T-cell (primary cell): ENCODE measurements at places on chromosomes 3 and 15.
A peak's percentile ranks its signal among the peaks of the same experiment; 100 is the strongest.

DNA sequence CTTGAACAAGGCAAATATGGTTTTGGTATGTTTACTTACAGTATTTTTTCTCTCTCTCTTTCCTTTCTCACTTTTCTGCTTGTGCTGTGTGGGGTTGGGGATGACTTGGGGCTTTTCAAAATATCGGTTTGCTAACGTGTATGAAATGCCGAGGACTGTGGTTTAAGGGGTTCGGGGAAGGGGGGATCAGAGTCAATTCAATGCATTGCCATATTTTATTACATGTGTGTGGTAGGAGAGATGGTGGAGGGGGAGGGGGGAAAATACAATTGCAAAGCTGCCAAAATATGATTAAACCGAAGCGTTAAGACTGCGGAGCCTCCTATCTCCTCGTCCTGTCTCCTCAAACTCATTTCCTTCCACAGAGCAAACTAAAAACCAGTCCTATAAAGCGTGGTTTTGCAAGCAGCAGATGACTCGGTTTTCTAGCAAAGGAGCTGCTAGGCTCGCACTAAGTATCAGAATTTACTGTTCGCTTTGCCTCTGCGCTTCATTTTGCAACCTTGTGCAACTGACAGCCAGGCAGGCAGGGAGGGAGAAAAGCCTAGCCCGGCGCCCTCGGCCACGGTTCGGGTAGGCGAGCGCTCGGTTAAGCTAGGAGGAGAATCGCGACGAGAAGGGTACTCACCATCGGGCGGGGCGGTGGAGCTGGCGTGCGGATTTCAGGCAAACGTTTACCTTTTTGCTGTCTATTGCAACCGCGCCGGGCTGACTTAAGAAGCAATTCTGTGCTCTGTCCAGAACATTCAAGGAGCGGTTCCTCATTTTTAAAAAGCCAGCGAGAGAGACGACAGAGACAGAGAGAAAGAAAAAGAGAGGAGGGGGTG is 4.0 kb upstream of the NR2F2 start:
- DNase-seq = no peak

- DNase-seq = no peak
Measured at GRCh38 chr15:57626713-57627440, 35.2 kb downstream of the MYZAP start.

DNA sequence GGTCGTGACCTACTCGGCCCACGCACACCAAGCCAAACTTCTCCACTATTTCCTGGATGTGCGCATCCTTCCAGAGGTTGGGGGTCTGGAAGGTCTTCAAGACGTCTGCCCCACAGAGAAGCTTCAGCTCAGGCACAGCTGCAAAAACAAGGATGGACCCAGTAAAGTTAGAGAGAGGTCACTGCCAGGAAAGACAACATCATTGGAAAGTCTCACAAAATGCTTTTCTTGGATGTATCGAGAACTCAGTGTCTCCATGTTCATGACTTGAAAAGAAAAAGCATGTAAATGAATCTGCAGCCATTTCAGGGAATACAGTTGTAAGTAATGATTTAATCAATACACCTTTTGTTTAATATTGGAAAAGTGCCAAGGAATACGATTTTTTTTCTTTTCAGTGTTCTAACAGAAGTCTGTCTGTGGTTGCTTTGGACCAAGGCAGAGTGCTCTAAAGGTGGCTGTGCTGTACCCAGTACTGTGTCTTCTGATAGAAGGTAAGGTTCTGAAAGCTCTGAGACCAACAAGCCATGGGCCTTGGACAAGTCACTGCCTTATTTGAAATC is 21.8 kb upstream of the RBP1 start:
- no peak for DNase-seq

DNA sequence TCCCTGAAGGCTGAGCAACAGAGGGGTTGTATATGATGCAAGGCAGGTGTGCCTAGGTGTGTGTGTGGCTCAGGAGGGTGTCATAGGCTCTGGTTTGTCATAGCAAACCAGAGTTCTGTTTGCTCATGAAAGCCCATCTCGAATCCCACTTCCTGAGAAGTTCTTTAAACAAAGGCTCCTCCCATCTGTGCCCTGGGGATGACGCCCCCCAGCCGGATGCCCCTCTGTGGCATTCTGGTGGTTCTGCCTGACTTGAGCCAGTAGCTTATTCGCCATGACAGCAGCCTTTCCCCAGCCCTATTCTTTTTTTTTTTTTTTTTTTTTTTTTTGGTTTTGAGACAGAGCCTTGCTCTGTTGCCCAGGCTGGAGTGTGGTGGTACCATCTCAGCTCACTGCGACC is 45.4 kb downstream of the PDIA5 start:
- DNase-seq = no peak

DNA sequence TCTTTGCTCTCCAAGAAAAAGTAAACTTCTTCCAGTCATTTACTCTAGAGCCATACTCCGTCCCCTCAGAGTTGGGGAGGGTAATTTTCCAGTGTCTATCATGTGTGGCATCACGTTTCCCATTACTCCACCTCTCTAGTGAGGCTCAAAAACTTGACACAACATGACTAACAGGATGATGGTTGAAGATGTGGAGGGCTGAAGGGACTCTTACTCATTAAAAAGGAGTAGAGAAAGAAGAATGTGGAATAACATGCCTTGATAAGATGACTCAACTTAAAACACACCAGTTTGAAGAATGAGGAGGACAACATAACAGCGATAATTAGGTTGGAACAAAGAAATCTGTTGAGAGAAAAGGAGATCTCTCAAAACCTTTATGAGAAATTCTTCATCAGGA is 894.3 kb downstream of the OTOL1 start:
- no peak for DNase-seq

DNA sequence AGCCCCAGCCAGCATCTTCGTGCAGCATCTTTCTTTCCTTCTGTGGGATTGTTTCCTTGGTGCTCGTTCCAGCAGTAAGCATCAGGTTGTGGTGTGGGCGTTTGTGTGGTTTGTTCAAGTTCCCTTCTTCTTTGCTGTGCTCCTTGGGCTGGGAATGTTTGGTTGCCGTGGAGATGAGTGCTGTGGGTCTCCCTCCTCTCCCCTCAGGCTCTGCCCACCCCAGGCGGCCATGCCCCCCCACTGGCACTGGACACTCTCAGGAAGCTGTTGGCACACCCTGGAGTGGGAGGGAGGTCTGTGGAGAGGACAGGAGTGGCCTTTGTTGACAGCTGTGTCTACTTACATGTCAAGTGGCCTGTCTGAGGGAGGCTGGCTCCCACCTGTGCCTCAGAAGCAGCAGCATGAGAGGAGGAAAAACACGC is 46.5 kb upstream of the SACM1L start:
- DNase-seq = no peak

DNA sequence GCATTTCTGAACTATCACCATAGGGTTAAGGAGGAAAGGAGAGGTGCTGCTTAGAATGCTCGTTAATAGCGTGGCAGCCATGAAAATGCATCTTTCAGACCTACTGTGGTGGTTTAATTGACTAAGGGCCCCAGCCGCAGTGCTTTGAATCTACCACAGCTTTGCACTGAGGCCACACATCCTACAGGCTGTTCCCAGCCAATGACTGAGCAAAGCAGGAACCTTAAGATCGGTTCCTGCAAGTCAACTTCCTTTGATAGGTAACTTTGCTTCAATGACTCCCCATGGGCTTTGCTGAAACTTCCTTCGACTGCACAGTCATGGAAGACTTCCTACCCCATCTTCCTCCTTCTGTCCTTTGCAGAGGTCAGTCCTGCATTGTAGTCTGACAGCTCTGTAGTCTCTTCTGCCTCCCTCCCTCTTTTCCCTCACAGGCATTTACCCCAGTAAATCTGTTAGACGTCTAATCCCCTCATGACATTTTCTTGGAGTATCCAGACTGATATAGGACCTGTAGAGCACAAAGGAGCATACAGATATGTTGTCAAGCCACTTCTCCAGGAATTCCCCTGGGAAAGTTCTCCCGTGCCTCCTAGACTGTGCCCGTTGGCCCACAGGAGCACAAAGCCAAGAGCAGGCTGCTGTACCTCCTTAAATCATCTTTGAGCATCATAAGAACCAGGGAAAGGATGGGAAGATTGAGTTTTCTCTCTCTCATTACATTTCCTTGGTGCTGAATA is 2.6 kb upstream of the BCL2A1 start:
- no peak for DNase-seq

DNA sequence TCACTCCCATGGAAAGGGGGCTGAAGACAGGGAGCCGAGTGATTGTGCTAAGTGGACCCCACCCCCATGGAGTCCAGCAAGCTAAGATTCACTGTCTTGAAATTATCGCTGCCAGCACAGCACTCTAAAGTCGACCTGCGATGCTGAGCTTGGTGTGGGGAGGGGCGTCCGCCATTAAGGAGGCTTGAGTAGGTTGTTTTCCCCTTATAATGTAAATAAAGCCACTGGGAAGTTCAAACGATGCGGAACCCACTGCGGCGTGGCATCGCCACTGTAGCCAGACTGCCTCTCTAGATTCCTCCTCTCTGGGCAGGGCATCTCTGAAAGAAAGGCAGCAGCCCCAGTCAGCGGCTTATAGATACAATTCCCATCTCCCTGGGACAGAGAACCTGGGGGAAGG is 10.9 kb upstream of the SRGAP3 start:
- no peak for DNase-seq

GRCh38 chr15:62067448-62068044 is 769 bp downstream of the C2CD4A start:
- peak; percentile 3 for DNase-seq

- no peak for DNase-seq
Measured at GRCh38 chr3:73621388-73621787, 3.4 kb downstream of the PDZRN3 start.

DNA sequence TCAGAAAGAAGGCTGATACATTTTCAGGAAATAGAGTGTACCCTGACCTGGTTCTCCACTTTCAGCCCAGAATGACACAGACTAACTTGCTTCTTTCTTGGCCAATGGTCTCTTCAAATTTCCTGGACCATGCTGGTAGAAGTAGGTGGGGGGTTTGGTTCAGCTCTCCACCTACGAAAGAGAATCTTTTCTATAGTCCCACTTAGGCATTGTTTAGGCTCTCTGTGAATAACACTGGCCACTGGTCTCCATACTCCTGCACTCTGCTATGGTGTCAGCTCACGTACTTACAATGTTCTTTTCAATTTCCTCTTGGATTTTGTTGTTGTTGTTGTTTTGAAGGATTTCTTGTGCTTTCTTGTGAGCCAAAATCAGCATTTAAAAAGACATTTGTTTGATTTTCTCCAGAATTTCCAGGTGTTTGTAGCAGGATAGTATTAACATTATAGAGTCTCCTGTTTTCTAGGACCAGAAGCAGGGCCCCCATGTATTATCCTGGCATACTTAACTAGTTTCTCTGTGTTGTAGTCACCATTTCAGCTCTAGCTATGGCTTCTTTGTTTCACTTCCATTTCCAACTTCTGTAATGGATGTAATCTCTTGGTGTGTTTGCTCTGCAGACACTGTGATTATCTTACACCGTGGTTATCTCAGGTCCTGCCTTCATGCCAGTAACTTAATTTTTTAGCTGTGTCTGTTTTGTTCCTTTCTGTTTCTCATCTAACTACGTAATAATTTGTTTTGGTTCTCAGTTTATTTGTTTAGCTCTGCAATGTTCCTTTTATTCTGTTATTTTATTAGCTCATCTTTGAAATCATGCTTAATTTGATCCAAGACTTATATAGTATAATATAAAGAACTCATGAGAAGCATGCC is 61.4 kb downstream of the CHRNA7 start:
- DNase-seq = no peak

DNA sequence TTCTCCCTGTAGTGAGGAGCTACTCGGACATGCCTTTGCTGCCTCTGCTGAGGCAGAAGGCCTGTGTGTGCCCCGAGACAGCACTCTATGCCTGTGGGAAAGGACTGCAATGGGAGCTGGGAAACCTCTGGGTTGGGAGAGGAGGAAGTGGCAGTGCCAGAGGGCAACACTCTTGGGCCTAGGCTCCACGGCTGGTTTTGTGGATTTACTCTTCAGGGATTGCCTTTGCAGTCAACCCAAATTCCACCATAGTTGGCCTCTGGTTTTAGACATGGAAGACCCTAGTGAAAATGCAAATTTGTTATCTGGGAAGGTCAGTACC is 46.8 kb downstream of the ITGA11 start:
- no peak for DNase-seq

DNA sequence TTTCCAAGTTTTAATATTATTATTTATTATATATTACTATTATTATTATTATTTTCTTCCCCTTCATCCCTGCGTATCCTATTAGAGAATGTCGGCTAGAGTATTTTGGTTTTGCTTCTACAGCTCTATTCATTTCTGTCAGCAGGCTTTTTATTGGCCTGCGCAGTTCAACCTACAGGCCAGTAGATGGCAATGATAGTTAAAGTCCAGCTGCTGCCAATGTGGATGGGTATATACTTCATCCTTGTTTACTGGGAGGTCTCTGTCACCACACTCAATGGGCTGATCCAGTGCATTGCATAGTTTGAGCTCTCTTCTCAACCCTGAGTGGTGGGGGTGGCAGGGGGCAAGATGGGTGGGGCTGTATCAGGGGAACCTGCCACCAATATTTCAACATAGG is 799.8 kb downstream of the NSUN3 start:
- DNase-seq = no peak

GRCh38 chr3:114669614-114670013 is 375.8 kb downstream of the TIGIT start:
- DNase-seq = no peak

DNA sequence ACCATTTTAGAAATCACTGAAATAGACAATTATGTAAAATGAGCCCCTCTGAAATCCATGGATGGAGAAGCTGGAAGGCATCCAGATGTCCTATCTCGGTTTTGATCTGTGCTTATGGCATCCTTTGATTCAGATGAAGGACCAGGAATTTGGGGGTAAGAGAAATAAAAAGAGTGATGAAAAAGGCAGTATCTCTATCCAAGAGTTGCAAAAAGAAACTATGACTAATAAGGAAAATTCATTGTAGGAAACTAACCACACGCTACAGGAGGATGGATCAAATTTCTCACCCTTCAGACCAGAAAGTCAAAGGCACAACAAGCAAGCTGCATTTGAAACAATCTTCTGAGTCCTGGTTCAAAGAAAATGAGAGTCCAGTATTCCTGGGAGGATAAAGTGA is 34.8 kb downstream of the SRGAP3 start:
- DNase-seq = no peak

DNA sequence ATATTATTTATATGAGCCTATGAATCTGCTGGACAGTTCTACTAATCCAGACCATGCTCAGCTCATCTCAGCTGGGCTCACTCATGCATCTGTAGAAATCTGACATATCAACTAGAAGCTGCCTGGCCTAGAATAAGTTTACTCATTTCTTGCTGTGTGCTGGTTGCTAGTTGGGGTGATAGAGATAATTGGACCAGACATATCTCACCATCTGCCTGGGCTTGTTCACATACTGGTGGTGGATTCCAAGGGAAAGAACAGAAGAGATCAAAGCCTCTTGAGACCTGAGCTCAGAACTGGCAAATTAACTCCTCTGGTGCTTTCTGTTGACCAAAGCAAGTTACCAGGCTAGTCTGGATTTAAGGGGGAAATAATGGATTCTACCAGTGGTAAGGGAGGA is 109.1 kb downstream of the NSUN3 start:
- DNase-seq = no peak
